HT1080 (cell line): ENCODE measurements at places on chromosomes 4 and X.
A peak's percentile ranks its signal among the peaks of the same experiment; 100 is the strongest.

GRCh38 chr4:120839334-120839973 lies 83.1 kb downstream of the PRDM5 start:
- no peak for DNase-seq

DNA sequence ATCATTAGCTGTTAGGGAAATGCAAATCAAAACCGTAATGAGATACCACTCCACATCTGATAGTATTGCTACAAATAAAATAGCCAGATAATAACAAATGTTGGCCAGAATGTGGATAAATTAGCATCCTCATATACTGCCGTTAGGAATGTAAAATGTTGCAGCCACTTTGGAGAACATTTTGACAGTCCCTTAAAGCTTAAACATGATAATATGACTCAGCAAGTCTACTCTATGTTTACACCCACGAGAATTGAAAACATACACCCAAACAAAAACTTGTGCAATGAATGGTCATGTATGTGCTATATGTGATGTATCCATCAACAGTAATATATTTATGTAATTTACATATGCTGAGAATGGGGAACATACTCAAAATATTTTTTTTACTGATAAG lies 78.2 kb downstream of the GSTCD start:
- DNase-seq, result no peak

GRCh38 chr4:145482209-145483037 lies 770 bp downstream of the SMAD1 start:
- peak; percentile 60 for DNase-seq

DNA sequence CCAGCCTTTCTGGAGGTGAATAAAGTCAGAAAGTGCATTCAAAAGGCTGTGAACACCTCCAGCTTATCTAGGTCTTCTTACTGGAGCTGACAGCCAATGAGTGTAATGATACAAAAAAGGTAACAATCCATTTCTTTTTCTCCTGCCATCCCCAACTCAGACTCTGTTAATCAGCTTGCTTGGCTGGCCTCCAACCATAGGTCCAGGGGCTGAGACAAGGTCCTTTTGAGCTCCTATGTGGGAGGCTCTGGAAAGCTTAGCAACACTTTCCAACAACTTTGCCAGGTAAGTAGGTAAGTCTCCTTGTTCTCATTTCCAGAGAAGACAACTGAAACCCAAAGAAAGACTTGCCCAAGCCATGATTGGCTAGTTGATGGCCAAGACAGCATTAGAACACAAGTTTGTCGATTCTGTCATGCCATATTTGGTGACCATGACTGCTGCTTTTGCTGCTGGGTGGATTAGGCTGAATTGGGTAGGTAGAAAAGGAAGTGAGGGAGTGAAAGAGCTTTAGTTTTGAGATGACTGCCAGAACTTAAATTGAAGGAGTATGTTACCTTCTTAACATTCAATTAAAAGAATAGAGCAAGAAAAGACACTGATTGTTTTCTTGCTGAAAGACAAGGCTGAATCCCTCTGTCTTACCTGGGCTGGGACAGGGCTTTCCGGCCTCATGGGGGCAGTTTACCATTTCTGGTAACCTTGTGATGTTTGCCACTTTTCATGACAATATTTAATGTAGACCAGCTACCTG lies 22.8 kb downstream of the VSIG4 start:
- no peak for DNase-seq

- no peak for DNase-seq
These were observed 33.1 kb downstream of the RBM47 start for GRCh38 chr4:40596522-40596921.

GRCh38 chr4:180665994-180666824 lies 1577.0 kb upstream of the TENM3 start:
- DNase-seq, result peak; percentile 32

- DNase-seq, result no peak
These were observed 128.5 kb upstream of the VEGFC start for GRCh38 chr4:176921256-176921655.

DNA sequence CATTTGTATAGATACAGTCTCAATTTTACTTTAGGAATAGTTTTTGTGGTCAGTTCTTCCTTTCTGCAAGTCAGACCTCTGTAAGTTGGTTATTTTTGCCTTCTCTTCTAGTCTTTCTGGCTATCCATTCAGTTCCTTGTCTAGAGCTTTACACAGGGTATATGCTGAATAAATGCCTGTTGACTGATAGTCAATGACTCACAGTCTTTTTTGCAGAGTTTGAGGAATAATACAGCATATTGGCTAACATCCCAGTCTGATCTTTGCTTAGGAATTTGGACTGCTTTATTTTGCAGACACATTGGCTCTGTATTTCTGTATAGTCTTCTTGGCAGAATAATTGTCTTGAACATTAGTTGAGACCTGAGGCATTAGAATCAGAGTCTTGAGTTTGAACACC lies 132.4 kb downstream of the MAGEC1 start:
- peak; percentile 30 for DNase-seq

- peak; percentile 8 for DNase-seq
These were observed 30.2 kb downstream of the SPINK2 start for GRCh38 chr4:56791316-56791715.

DNA sequence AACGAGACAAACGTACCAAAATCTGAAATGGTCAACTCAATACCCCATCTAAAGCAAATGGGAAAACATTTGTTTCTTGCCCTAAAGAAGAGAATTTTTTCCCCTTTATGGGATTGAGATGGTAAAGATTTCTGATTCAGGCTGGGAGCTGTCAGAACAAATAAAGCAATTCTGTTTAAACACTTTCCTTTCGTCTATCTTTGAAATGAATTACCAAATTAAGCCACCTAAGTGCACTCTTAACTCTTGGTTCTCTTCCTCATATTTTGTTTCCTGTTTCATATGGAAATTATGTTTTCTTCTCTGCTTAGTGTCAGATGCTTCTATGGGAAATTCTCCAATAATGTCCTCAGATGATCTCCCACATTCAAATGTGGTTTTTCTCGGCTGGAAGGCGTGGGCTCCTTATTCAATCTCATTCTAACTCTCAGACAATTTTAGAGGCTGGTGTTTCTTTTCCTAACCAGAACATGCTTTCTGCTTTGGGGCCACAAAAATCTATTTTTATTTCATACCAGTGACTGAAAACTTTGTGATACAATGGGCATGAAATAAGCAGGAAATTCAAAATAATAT lies 50.3 kb upstream of the HPF1 start:
- no peak for DNase-seq

GRCh38 chr4:80812145-80812544 lies 218.4 kb upstream of the BMP3 start:
- no peak for DNase-seq

DNA sequence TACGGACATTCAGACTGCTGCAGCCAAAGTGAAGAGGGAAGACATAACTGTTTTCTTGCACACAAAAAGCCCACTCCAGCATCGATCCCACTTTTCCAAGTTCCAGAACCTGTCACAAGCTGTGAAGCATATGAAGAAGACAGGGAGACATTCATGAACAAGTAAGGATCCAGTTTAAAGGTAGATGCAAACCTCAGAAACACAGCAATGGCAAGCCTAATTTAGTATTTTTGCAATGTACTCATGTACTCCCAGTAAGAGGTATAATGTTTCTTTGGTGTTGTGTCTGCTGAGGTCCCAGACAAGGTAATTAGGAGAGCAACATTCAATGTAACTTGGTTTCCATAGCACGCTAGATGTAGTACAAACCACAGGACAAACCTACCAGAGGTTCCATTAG lies 4.6 kb downstream of the AFP start:
- no peak for DNase-seq

DNA sequence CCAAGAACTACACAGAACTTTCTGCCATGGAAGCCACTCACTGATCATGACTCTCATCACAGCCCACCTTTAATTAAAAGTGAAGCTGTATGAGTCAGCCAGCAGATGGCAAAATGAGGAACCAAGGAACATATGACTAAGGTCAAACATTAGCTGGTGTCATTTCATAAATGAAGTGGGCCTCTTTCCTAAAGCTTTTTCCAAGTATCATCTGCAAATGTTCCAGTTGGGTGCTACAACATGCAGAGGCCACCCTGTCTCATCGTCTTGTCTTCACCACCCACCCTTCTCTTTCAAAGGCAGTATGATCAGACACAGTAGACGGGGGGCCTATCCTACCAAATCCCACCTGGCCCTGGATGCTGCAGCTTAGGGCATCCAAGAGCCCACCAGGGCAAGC lies 9.2 kb upstream of the EOLA1 start:
- DNase-seq, result no peak

DNA sequence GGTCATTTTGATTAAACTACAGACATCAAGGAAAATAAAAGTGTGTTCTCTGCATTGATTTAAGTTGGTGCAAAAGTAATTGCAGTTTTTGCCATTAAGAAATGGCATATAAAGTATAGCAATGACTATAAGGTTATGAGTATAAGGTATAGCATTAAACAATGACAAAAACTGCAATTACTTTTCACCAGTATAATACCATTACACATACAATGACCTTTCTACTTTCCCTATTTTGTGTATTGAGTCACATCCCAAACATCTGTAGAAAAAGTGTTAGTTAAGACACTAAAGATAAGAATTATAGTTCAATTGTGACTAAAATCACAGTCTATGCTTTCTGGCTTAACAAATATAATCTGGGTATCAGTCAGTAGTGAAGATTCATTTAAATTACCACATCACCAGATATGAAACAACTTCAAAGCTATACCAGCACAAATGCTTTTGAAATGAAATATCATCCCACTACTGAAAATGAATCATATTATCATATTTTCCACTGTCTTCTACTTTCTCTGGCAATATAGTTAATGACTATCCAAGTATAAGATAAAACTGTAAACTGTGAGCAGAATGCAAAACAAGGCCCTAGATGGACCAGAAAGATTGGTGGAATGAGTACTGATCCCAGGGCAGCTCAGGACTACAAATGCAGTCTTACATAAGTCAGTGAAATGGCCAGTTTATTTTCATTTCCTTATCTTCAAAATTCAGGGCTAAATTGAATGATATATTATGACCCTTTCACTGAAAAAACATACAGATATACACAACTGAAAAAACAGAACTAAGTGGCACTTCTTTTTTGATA lies 241.1 kb downstream of the ANTXR2 start:
- no peak for DNase-seq

GRCh38 chr4:40183615-40184411 lies 13.0 kb upstream of the RHOH start:
- no peak for DNase-seq

DNA sequence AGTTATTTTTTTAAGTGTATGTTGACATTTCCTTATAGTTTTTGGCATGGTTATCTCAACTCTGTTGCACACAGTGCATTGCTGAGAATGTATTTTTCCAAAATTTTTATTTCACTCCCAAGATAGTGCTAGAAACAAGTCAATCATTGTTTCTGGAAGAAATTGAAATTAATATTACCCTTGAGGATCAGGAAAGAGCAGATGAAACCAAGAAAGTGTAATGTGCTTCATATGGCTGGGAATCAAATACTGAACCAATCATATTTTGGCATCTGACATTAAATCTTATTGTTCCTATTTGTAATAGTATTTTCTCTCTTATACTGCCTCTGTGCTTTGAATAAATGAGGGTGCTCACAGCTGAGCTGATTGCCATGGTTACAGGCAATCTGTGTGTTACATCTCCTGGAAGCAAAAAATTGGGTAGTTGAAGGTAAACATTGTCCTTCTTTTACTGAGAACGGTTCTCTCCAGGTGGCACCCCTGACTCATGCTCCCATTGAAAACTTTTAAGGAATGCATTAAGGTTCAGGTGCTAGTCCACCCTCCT lies 358.2 kb upstream of the NR3C2 start:
- no peak for DNase-seq

- no peak for DNase-seq
These were observed at the start of gene ZAR1 for GRCh38 chr4:48490012-48490679. TSS of gene ZAR1 (plus strand) at chr4:48490252. CDS start at chr4:48490292, 40 bp downstream.

- peak; percentile 57 for DNase-seq
These were observed 17.0 kb downstream of the XKRX start for GRCh38 chrX:100911731-100912130.

- DNase-seq, result peak; percentile 47
These were observed 45.5 kb downstream of the CLNK start for GRCh38 chr4:10639100-10639499.
